ENCODE measurements at places on chromosomes 7 and 10. TPM values are rescaled to one million over a fixed set of nuclear protein-coding genes. Genes with fewer than 3 reads are reported as not detected.

The PLAC9 gene
- not detected for total RNA-seq

The CTNNA3 gene
- total RNA-seq: not detected

The CALML5 gene
- total RNA-seq: not detected

The NUDT13 gene
- 2.4 TPM for total RNA-seq

The RAPGEF5 gene
- total RNA-seq: 0.92 TPM

The DNAH11 gene
- 2.3 TPM for total RNA-seq

The FAM107B gene
- total RNA-seq: 121 TPM

The SLC39A12 gene
- total RNA-seq: not detected

The GET4 gene
- total RNA-seq: 31.9 TPM

The ABCC2 gene
- total RNA-seq: 0.87 TPM

The SKAP2 gene
- 7.0 TPM for total RNA-seq

The SPDYE3 gene
- not detected for total RNA-seq

The ASIC3 gene
- total RNA-seq: 5.8 TPM
